ENCODE measurements at places on chromosomes 2 and 18.

- DNase-seq, result no peak
These were observed 99.6 kb upstream of the MCFD2 start for GRCh38 chr2:47015206-47015605.

- DNase-seq, result no peak
These were observed 636.1 kb downstream of the TDRD15 start for GRCh38 chr2:21759819-21760218.

DNA sequence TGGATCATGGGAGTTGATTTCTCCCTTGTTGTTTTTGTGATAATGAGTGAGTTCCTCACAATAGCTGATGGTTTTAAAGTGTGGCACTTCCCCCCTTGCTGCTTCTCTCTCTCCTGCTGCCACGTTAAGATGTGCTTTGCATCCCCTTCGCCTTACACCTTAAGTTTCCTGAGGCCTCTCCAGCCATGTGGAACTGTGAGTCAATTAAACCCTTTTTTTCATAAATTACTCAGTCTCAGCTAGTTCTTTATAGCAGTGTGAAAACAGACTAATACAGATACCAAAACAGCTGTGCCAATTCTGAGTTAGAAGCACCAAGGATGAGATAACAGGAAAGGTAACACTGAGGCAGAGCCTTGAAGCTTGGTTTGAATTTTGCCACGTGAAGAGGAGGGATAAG, 44.7 kb downstream of the ITSN2 start:
- DNase-seq, result no peak

- DNase-seq, result peak; percentile 28
These were observed 425.2 kb upstream of the MEX3C start for GRCh38 chr18:51622702-51623101.

- no peak for DNase-seq
These were observed 28.8 kb downstream of the LIPG start for GRCh38 chr18:49590608-49591007.

- no peak for DNase-seq
These were observed 183.8 kb downstream of the DYM start for GRCh38 chr18:49276680-49277079.

- DNase-seq, result no peak
These were observed 167.7 kb upstream of the SLC14A2 start for GRCh38 chr18:45447355-45448265.

- DNase-seq, result peak; percentile 12
These were observed 364.2 kb downstream of the NYAP2 start for GRCh38 chr2:225763711-225764110.

DNA sequence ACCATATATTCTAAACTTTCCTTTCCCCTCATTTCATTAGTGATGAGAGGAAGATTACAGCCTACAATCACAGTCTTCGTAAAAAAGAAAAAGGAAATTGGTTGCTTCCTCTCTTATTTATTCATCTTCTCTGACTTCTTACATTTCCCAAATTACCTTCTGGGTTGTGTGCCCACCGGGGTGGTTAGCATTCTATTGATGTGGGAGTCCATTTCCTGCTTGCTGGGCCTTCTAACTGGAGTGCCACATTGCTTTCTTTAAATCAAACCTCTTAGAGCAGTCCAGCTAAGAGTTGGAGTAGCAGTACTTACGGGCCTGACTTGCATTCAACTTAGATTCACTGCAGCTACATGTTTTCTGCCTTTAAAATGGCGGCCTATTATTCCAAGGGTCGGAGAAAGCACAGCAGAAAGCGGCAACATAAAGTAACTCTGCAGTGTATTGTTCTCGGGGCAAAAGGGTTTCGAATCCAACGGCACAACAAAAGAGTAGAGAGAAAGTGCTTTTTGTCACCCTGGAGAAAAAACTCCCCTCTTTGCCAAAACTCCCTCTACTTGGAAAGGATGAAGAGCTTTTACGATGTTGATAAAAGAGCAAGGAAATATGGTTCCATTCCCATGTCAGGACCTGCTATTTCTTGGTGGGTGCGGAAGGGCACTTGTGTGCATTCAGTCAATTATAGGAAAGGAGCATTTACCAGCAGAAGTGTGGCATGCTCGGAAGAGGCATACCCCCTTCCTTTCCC, 110.6 kb upstream of the DLX2 start:
- DNase-seq, result no peak

GRCh38 chr2:21779786-21780185, 656.0 kb downstream of the TDRD15 start:
- DNase-seq, result no peak

- DNase-seq, result no peak
These were observed 9.3 kb downstream of the LDLRAD4 start for GRCh38 chr18:13227910-13228309.

GRCh38 chr18:59802031-59802430, 97.8 kb upstream of the PMAIP1 start:
- DNase-seq, result no peak

DNA sequence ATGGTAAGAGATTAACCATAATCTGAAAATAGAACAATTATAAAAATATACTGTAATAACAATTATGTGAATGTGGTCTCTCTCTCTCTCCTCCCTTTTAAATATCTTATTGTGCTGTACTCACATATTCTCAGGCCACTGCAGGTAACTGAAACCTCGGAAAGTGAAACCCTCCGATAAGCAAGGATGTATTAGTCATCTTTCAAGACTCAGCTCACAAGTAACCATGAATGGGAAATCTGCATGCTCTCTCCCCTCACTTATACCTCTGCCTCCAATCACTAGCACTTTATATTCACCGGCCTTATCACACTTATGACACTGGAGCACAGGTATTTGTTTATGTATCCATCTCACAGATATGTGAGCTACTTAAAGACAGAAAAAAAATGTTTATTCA, 139.7 kb downstream of the LRP2 start:
- no peak for DNase-seq

DNA sequence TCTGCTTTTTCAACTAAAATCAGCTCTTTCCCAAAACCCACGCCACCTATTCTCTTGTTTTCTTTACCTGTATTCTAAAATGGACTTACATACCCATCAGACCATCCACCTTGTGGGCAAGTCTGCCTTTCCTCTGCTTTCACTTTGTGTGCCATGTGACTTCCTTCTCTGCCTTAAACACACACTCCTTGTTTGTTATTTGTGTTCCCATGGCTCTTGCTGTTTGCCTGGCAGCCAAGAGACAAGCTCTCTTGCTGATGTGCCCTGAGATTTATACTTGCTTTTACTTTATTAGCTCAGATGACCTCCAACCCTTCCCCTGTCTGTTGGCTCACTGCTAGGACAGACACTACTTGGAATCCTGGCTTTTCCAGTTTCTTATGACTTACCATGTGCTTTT, 309.7 kb upstream of the LRRTM4 start:
- DNase-seq, result no peak

DNA sequence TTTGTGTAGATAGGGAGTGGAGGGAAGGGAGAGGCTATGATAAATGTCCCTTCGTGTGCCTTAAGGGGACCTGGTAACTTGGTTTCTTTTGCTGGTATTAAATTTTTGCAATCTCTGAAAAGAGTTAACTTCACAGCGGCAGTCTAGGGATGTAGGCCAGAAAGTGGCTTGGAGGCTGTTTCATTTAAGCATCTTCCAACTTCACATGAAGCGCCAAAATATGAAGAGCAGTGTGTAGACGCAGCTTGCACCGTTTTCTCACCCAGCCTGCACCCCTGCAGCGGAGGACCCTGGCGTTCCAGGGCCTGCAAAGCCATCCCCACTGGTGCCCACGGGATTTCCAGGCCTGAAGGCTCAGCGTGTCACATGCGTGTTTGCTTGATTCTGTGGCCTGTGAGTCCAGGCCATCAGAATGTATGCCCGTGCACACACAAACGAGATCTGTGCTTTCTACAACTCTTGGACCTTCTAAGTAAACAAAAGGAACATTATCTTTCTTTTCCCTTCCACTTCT, 87.2 kb upstream of the EPB41L3 start:
- no peak for DNase-seq

DNA sequence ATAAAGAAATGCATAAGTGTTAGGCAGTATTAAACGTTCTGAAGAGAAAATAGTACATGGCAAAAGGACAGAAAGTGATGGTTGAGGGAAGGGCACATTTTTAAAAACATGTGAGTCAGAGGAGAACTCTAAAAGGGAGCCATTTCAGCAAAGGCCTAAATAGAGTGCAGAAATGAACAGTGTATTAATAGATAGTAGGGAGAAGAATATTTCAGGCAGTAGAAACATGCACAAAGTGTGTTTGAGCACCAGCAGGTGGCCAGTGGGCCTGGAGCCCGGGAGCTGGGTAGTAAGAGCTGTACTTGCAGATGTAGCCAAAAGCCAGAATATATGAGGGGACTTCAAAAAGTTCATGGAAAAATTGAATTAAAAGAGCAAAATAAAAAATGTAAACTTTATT, 288.1 kb upstream of the FIGN start:
- no peak for DNase-seq

GRCh38 chr2:168152902-168153530, 94.4 kb downstream of the STK39 start:
- no peak for DNase-seq

GRCh38 chr2:152418688-152419087, 83.7 kb downstream of the FMNL2 start:
- no peak for DNase-seq

DNA sequence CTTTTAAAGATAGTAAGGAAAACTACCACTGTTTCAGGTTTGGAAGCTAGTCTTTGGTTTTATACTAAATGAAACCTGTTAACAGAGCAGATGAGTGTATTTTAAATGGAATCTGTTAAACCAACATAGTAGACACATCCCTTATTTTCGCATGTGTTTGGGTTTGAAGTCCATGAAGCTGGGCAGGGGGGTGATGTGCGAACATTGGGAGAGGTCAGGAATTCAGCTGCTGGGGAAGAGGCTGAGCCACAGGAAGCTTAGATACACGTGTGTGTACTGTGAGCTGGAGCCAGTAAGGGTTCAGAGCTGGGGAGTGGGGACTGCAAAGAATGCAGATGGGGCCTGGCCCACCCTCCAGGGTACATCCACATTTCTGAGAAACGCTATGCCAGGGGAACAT, 176.9 kb downstream of the VAPA start:
- no peak for DNase-seq

DNA sequence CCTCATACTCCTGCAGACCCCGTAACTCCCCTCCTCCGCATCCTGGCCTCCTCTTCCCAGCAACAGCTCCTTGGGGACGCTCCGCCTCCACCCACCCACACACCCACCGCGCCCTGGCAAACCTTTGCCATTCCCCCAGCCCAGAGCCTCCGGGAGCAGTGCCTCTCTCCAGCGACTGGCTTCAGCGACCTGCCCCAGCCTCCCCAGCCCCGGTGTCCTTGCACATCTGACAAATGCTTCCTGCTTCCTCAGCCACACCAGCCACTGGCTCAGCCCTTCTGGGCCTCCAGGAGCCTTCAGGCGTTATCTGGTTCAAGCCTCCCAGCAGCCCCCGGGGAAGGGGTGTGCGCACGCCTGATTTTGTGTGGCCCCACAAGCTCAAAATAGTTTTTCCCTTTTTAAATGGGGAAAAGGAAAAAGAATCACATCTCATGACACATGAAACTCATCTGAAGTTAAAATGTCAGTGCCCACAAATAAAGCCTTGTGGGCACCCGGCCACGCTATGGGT, 14.2 kb downstream of the ESPNL start:
- DNase-seq, result no peak

DNA sequence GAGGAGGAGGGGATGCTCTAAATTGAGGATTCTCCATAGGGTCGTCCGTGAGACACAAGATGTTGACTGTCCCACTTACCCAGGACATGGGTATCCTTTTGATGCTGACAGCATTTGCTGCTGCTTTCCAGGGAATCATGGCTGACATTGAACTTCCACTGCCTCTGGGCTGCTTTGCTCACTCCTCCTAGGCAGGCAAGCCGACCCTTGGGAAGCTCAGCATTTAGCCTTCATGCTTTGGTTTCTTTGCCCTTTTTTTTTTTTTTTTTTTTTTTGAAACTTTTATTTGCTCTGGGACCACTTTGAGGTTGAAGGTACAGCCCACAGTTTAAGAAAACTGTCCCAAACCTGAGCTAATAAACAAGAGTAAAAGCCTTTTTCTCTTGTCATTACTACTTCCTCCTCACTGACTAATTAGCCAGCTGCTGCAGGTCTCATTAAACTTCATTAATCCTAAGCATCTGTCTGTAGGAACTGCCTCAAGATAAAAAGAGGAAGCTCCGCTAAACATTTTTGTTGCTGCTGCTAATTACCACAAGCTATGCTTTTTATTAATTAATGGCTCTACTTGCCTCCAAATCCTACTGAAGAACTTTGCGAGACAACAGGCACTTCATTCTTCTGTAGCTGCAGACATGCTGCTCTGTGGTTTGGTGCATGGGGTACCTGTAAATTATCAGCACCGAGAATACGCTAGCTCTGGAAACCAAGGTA, 125.4 kb downstream of the SPTBN1 start:
- no peak for DNase-seq

GRCh38 chr2:205712508-205712907, 30.2 kb downstream of the NRP2 start:
- DNase-seq, result no peak

DNA sequence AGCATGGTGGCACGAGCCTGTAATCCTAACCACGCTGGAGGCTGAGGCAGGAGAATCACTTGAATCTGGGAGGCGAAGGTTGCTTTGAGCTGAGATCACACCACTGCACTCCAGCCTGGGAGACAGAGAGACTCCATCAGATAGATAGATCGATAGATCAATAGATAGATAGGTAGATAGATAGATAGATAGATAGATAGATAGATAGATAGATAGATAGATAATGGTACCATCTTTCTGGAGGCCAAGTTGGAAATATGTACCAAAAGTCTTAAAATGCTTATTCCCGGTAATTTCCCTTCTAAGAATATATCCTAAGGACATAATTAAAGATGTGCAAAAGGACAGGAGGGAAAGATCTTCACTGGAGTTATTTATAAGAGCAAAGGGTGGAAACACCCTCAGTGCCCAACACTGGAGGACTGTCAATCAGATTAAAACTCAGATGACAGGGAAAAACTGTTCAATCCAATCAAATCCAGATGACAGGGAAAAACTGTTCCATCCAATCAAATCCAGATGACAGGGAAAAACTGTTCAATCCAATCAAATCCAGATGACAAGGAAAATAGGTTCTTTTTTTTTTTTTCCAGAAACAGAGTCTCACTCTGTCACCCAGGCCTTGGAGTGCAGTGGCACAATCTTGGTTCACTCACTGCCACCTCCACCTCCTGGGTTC, 49.0 kb upstream of the UBE2F start:
- no peak for DNase-seq

DNA sequence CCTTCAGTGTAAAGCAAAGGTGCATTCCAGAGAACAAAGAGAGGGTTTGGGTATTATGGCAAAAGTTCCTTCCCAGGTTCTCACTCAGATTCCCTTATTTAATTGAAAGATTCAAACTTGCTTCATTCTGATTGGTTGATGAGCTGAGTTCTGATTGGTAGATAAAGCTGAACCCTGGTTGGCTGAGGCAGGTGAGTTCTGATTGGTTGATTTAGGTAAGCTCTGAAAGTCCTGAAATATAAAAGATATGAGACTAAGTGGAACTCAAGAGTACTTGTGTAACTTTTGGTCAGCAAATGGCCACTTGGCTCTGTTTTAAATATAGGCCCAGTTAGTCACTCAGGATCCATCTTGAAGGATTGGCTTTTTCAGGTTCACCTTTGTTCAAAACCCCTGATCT, 99.8 kb upstream of the FBXO11 start:
- no peak for DNase-seq

- DNase-seq, result no peak
These were observed 80.9 kb downstream of the EMILIN2 start for GRCh38 chr18:2927745-2928144.

- peak; percentile 65 for DNase-seq
These were observed 145.0 kb downstream of the SRBD1 start for GRCh38 chr2:45466053-45466452.

- peak; percentile 39 for DNase-seq
These were observed 19.8 kb downstream of the ADD2 start for GRCh38 chr2:70748002-70748784.
